ENCODE measurements at places on chromosomes 2 and 18.

DNA sequence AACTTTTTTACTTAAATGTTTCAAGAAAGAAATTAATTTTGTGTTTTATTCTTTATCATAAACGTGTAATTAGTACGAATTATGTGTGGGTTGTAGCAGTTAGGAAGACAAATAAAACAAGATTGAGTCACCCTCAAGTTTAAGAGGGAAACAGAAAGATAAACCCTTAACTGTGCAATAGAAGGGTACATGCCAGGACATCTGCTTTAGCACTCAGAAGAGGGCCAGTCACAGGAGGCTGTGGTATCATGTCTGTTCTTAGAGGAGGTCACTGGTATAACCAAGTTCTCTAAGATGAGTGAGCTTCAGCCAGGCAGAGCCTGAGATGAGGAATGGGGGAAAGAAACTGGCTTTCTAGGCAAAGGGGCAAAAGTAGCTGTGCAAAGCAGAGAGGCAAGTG lies 42.4 kb upstream of the GRHL1 start:
- no peak for DNase-seq

- no peak for DNase-seq
These were observed 29.5 kb downstream of the TMEM163 start for GRCh38 chr2:134689315-134689714.

DNA sequence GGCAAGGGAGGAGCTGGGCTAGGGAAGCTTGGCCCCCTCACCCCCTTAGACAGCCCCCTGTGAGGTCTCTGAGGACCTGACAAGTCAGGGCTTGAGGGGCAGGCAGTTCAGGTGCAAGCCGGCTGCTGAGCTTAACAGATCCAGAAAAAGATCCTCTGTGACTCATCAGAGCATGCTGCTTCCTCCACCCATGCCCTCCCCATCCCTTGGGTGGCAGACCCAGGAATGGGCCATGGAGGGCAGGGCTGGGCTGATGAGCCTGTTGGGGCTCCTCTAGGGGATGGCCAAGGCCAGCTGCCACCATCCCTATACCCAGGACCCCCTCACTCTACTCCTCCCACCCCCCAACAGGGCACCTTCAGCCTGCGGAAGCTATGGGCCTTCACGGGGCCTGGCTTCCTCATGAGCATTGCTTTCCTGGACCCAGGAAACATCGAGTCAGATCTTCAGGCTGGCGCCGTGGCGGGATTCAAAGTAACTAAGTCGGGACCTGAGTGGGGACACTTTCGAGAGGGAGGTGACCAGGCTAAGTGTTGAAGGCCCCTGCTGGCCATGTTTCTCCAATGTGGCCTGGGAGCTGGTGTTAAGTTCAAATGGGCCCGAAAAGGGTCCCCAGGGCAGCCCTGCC lies 1.9 kb downstream of the SLC11A1 start:
- no peak for DNase-seq

- DNase-seq, result no peak
These were observed 106.4 kb downstream of the EXOC6B start for GRCh38 chr2:72719416-72719815.

DNA sequence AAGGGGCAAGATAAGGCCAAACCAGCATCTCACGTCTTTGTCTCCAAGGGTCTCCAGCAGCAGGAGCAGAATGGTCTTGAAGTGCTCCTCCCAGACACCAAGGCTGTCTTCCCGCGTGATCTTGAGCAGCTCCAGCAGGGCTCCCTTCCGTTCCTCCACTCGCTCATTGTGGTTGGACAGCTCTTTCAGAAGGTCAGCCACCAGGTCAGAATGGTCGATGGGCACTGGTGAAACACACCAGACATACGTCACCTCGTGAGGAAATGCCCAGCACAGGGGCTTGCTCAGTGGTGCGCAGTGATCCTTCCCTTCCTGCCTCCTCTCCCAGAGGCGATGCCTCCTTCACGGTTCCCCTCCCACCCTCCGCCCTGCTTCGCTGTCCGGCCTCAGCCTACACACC lies 80.1 kb upstream of the TFCP2L1 start:
- DNase-seq, result no peak

GRCh38 chr2:31384351-31384750 lies 30.2 kb downstream of the XDH start:
- DNase-seq, result no peak

- DNase-seq, result no peak
These were observed 854.6 kb downstream of the CNTNAP5 start for GRCh38 chr2:124879640-124880039.
